T-helper 1 cell (primary cell): ENCODE measurements at places on chromosomes 6 and 20.
A peak's percentile ranks its signal among the peaks of the same experiment; 100 is the strongest.

DNA sequence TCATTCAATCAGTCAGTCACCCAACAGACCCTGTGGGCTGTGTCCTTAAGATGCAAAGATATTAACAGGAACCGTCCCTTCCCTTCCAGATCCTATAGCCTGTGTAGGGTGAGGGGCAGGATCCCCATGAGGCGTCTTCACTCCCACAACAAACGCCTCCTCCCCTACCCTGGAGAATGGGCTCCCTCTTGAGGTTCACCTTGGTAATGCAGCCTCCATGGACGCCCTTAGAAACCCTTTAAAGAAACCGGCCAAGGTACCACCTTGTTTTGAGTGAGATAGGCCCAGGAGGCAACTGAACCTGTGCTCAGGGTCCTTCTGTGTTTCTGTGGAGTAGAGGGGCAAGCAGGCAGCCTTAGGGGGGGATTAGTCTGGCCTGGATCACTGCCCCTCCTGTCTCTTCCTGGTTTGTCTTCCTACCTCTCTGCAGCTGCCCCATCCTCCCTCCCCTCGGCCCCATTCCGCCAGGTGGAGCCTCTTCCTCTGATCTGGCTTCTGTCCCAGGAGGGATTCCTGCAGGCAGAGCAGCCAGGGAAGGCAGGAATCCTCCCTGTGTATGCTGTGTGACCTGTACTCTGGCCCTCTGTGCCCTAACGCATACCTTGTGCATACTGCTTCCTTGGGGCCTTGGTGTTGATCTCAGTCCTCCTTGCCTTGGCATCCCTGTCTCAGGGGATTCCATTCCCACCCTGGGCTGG lies 6.6 kb upstream of the GUCA1A start:
- peak; percentile 75 for DNase-seq

GRCh38 chr6:100810015-100810414 lies 71.1 kb downstream of the ASCC3 start:
- no peak for DNase-seq

DNA sequence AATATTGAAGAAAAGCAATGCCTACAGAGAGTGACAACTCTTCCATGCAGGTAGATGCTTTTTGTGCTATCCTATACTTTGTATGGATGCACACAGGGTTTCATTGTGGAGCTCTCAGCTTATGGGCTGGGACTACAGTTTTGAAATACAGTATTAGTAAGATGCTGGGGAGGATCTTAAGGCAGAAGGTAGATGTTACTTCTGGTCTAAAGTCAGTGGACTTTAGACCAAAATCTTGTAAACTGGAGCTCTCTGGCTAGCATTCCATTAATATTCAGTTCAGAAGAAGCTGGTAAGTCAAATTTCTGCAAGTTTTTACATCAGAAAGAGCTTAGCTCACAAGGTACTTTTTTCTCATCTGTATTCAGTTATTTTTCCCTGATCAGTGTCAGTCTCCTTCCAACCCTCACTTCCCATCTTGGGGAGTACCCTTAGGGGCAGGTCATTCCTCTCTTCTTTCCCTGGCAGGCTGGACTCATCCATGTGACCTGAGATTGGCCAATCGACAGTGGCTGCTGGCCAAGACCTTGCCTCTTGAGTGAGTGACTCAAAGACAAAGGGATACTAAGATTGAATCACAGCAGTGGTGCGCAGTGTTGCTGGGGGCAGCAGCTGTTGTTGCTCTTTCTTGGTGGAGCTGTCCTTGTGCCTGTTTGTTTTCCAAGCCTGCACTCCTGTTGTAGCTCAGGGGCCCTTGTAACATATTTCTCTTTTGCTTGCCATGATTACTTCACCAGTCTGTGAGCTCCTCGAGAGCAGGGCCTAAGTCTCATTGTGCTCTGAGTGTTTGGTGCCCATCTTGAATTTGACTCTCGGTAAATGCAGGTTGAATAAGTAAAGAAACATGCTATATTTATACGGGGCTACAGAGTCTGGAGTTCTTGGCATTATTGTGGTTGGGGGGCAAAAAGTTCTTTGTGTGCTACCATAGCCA lies 2.8 kb upstream of the PHF20 start:
- no peak for DNase-seq

GRCh38 chr6:41375598-41376151 lies 40.3 kb downstream of the NCR2 start:
- no peak for DNase-seq

- no peak for DNase-seq
Observed at GRCh38 chr20:16224836-16225235, 348.4 kb downstream of the KIF16B start.

DNA sequence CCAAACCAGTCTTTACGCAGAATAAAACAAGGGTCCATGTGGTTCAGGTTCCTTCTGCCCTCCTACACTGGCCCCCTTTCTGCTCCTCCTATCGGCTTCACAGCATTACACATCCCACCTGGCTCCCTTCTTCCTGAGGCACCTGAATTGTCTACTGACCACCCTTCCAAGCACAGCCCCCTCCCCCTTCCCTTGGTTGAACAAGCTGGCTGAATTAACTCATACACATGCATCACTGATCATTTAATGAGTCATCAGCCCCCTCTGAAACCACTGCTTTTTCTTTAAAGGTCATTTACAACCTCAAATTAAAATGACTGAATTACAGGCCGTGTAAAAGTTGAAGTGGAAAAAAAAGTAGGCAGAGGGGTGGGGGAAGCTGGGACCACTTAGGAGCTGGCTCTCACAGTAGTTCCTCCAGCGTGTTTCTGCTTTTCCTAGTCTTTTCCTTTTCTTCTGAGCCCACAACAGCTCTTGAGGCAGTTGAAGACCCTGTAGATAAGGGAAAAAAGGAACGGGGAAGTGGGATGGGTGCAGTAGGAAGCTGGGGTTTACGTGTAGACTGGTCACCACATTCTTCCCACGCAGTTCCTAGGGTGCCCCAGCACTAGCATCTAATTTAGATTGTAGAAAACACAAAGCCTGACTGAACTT lies 67.6 kb downstream of the FYN start:
- DNase-seq, result no peak

DNA sequence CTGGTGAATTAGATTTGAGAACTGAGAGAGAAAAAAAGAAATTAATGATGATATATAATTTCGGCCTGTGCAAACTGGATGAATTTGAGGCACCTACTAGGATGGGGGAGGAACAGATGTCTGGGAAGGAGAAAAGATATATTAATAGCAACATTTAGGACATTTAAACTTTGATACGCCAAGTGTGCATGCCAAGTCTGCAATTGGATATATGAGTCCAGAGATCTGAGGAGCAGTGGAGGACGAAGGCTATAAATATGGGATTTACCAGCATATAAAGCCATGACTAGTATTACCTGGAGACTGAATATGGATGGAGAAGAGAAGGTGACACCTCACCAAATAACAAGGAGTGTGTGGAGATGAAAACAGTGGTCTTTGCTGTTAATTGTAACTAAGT lies 272.6 kb upstream of the HSF2 start:
- no peak for DNase-seq

DNA sequence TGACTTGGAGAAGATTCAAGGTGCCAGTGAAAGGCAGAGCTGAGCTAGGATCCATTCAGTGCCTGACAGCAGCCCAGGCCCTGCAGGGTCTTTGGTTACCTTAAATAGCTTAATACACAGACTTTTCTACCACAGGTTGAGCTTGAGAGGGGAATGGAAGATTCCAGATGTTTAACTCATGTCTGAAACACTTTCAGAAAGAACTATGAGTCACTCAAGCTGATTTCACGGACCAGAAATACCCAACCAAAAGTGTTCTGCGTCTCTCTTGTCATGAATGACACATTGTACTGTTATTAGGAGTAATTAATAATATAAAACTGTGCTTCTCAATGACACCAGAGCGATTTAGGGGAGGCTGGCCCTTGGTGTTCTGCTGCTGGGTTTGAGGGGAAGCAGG lies 6.4 kb upstream of the PMEPA1 start:
- DNase-seq, result no peak

DNA sequence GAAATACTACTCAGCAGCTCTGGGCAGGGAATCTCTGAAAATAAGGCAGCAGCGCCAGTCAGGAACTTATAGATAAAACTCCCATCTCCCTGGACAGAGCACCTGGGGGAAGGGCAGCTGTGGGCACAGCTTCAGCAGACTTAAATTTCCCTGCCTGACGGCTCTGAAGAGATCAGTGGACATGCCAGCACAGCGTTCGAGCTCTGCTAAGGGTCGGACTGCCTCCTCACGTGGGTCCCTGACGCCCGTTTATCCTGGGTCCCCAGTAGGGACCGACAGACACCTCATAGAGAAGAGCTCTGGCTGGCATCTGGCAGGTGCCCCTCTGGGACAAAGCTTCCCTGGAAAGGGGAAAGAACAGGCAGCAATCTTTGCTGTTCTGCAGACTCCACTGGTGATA lies 59.0 kb downstream of the COL21A1 start:
- no peak for DNase-seq

DNA sequence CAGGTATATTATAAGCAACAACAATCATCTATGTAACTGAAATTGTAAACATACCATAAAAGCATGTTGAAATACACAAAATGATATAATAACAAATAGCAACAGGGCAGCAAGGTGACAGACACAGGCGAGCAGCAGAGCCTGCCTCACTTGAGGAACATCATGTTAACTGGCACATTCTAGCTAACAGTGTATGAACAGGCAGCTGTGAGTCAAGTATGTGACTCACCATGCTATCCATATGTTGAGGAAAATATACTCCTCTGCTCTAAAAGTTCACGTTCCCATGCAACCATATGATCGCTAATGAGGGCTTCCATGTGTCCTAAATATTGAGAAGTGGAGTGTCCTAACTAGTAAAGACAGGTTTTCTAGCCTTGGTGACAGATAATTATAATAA lies 18.4 kb downstream of the SERAC1 start:
- no peak for DNase-seq

GRCh38 chr6:146881228-146882181 lies 282.7 kb downstream of the ADGB start:
- DNase-seq, result no peak

GRCh38 chr6:169800116-169800667 lies 48.8 kb downstream of the ERMARD start:
- no peak for DNase-seq

- DNase-seq, result no peak
Observed at GRCh38 chr20:51978070-51978501, 175.8 kb upstream of the SALL4 start.

GRCh38 chr6:156057869-156058268 lies 602.2 kb upstream of the NOX3 start:
- DNase-seq, result no peak
